Ovary (tissue), 10 donors: ENCODE measurements at places on chromosomes 13 and 19.

DNA sequence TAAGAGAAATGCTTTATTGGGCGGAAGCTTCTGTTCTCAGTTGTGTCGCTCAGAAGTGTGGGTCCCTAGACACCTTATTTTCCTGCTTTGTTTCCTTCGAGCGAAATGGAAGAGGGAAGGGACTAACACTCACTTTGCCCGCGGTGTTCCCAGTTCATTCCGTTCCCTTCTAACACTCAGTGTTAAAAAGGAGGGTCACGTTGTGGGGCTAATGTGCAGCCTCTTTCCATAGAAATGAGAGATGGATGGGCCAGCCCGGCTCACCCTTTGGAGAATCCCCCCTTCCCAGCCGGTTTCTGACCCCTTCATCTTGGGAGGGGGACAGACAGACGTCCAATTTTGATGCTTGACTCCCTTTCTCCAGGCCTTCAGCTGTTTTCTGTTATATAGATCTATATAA, 2.3 kb downstream of the ATP11A start:
- H3K27me3 ChIP-seq, result no peaks in the 10 kb centered on the region
- peaks cover 2% of the 10 kb centered on the region for H3K4me1 ChIP-seq
- no peaks in the 10 kb centered on the region for H3K36me3 ChIP-seq
- no peak for DNase-seq

GRCh38 chr19:57016076-57016475, 103.7 kb upstream of the USP29 start:
- H3K27ac ChIP-seq, result no peak overlapping the region
- H3K4me1 ChIP-seq, result no peaks in the 10 kb centered on the region
- DNase-seq, result no peak
- no peaks in the 10 kb centered on the region for H3K36me3 ChIP-seq
- no peak overlapping the region for H3K4me3 ChIP-seq

GRCh38 chr19:16210168-16210567, 12.5 kb downstream of the AP1M1 start:
- no peaks in the 10 kb centered on the region for H3K27me3 ChIP-seq
- H3K4me1 ChIP-seq, result peaks cover 2% of the 10 kb centered on the region
- H3K36me3 ChIP-seq, result no peaks in the 10 kb centered on the region
- H3K4me3 ChIP-seq, result no peak overlapping the region

- H3K27me3 ChIP-seq, result no peaks in the 10 kb centered on the region
- no peak for DNase-seq
- H3K36me3 ChIP-seq, result no peaks in the 10 kb centered on the region
These were observed 7.4 kb downstream of the RRAS start for GRCh38 chr19:49632576-49632975.
